T-cell (primary cell): ENCODE measurements at places on chromosomes 4 and X.

- no peak for DNase-seq
These were observed 21.7 kb upstream of the GPM6A start for GRCh38 chr4:175833574-175834311.

- no peak for DNase-seq
These were observed 9.1 kb upstream of the HSPA4L start for GRCh38 chr4:127772769-127773671.

DNA sequence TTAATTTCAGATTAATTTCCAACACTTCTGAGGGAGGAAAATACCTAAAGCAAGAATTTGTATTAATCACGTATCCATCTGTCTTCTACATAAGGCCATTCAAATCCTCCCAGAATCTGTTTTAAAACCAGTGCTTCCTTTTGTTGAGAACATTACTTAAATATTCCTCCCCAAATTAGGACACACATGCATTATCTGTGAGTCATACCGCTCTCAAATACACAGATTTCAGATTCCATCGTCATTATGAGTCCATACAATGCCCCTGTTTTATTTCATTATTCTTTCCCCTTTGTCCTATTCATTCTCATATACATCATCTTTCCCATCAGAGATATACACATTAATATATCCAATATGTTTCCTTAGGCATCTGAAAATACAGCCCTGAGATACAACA lies 57.3 kb upstream of the PRSS12 start:
- DNase-seq, result no peak

- no peak for DNase-seq
These were observed 71.4 kb upstream of the TTC29 start for GRCh38 chr4:147017081-147017480.

GRCh38 chr4:41413670-41414411 lies 124.1 kb upstream of the LIMCH1 start:
- DNase-seq, result no peak

DNA sequence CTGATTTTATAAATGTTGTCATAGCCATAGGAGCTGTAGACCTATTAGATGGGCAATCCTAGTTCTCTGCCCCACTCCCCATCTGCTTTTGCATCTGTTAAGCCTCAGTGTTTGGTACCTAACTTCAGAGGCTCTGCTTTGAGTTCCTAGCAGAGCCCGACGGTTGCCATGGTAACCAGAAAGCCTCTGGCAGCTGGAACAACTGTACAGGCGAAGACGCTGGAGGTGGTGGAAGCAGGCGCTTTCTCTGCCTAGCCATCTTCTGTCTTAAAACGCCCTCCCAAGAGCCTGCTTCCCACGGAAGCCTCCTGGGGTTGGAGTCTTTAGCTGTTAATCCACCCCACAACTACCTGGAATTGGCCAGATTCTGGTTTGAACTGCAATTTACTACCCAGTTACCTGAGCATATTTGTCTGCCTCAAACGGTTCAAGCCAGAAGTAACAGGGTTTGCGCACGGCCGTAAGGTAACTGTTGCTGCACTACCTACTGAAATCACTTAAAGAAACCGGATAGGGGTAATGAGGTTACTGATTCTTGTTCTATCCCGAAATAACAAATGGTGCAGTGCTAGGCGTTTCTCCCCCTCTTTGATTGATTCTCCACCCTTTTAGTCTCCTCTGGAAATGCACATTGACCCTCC lies 1.0 kb upstream of the GABRG1 start:
- no peak for DNase-seq

- DNase-seq, result no peak
These were observed 1.7 kb downstream of the PDLIM5 start for GRCh38 chr4:94453391-94453963.

- no peak for DNase-seq
These were observed 255.5 kb downstream of the BMPR1B start for GRCh38 chr4:95013236-95013635.

DNA sequence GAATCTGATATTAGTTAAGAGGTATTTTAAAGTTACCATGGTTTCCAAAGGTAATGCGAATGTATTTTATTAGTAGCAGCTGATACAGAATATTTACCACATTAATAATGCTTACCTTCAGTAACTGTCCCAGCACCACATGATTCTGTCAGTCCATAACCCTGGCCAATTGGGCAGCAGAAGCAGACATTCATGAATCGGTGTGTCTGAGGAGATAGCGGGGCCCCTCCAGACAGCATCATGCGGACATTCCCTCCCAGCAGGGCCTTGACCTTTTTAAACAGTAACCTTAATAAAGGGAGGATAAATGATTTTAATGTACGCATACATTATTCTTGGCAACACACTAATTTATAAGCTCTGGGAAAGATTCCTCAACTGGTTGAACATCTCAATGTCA lies 43.0 kb upstream of the KCNE5 start:
- no peak for DNase-seq

DNA sequence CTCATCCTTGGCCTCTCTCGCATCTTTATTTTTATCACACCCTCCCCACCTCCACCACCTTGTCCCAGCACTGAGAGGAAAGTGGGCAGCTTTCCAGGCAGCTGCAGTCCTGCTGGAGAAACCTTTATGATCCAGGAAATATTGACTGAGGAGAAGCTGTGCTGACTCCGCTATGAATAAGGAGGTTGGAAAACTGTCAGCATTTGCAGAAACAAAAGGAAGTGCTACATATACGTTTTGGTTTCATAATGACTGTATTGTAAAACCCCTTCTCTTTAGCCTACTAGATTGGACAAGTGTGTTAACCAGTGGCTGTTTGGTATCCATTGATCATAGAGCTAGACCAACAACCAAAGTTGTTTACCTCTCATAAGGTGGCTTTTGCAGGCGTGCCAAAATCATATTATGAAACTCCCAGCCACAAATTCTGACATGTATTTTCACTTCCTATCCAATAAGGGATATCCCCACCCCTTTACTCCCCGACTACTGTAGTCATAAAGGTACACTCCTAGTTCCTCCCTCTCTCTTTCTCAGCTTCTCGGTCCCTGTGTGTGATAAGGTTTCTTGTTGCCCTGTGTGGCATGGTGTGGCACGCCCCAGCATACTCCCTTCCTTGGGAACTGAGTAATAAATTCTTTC lies 88.4 kb downstream of the GPR143 start:
- no peak for DNase-seq

- DNase-seq, result peak; percentile 4
These were observed 151.2 kb upstream of the SLC4A4 start for GRCh38 chr4:71187404-71188155.

- DNase-seq, result no peak
These were observed 13.4 kb upstream of the ADH4 start for GRCh38 chr4:99157478-99157935.

DNA sequence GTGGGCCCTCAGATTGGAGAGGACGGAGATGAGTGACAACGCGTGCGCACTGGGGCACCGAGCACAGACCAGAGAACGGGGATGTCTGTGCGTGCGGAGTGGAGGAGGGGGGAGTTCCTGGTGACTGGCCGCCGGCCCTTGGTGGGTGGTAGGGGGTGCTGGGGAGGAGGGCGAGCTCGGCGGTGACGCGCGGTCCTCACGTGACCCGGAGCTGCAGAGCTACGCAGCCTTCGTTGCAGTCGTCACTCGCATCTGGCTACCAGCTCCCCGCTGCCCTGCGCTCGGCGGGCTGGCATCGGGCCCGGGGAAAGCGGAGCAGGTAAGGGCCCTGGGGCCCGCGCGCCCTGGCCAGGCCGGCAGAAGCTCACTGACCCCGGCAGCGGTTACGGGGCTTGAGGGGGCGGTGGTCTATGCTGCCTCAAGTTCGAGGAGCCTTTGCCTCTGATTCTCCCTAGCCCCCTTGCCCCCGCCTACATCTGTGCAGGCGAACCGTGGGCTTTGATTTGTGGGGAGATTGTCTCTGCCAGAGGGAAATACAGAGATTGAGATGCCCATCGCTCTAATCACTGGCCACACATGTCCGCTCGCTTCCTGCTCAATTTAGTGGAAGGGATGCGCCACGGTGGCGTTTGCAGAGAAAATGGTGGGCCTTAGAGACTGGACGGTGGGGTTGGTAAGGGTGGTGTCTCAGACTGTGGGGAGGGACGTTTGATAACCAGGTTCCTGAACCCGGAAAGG lies at the start of gene ARMCX4:
ARMCX4 (plus strand) TSS at position 245 of the 738 bp plus-strand sequence. CDS start 3,134 bp downstream, outside the sequence.
- peak; percentile 50 for DNase-seq

- no peak for DNase-seq
These were observed 96.1 kb downstream of the FRYL start for GRCh38 chr4:48683784-48684666.

- DNase-seq, result no peak
These were observed 70.0 kb downstream of the UCHL1 start for GRCh38 chr4:41326776-41327175.

- no peak for DNase-seq
These were observed 9.3 kb downstream of the CD99L2 start for GRCh38 chrX:150889131-150889530.

GRCh38 chr4:10421344-10422055 lies 35.7 kb downstream of the ZNF518B start:
- DNase-seq, result no peak

DNA sequence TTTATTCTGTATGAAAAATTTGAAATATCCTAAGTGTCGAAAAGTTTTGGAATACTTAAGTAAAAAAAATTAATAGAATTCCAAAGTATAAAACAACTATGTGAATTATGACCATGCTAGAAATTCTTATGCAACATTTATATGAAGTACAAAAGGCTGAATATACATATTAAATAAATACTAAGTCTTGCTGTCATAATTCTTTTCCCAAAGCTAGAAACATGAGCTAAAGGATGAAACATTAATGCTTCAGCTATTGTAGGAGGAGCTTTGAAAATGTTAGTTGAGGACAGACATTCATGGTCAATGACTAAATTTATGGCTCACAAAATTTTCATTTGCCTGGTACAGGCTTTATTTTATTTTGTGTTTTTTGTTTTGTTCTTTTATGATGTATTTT lies 207.3 kb downstream of the GABRB1 start:
- DNase-seq, result no peak

DNA sequence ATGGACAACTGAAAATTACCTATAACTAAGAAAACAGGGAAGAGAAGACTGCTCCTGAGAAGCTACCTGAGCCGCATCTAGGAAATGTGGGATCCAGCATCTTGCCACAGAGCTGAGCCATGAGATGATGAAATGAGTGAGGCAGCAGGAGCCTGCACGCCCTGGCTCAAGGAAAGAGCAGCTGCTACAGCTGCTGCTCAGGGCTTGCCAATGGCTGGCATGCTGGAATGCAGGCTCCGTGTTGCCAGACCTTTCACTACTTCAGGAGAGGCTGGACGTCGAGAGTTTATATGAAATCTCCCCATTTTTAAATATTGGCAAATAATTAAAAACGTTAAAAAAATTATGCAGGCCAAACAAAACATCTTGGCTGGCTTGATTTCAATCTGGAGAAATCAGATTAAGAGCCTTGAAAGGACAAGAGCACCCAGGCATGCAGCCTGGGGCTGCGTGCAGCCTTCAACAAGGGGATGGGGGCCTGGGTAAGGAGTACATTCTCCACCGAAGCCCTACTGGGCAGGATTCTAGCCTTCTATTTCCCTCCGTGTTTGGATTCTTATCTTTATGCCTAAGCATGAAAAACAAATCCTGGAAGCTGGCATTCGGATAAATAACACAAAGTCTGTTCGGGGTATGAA lies 227.6 kb downstream of the NR3C2 start:
- no peak for DNase-seq

DNA sequence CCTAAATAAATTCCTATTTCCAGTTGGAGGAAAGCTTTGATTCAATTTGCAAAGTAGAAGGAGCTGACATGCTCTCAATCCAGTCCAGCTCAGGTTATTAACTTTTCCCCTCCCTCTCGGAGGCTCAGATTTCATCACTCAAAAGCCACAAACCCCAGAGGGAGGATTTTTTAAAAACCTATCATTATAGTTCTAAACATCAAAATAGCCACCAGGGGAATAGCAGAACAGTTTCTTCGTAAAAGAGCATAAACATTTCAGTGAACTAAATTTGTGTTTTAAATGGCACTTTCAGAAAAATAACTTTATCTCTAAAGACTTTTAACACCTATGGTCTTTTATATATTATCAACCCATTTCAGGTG lies 8.8 kb downstream of the GPRIN3 start:
- DNase-seq, result no peak

DNA sequence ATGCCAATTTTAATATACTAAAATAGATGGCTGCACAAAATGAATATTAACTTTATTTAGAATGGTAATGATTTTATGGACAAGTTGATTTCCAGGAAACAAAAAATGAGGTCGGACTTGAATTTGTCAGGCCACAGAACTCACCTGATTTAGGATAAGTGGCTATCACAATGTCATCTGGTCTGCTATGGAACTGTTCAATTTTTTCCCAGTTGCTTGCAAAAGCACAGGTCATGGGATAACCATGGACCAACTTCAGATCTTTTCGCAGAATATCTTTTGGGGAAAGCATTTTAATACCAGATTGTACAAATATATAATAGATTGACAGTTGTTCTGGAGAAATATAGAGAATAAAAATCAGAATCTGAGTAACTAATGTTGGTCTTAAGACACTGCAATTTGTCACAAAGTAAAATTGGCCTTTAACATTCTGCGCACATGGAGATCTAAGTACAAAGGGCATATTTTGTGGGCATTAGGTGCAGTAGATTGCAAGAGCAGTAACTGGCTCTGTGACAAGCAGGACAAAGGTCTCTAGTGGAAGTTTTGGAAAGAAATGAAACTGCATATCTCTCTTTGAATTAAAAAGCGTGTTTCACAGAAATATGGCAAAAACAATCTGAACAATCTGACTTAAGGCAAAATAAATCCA lies 5.4 kb downstream of the SULT1B1 start:
- DNase-seq, result no peak

GRCh38 chr4:26130841-26131432 lies 189.9 kb upstream of the RBPJ start:
- DNase-seq, result peak; percentile 55

GRCh38 chrX:63754136-63754859 lies 30.7 kb downstream of the ARHGEF9 start:
- DNase-seq, result peak; percentile 14

DNA sequence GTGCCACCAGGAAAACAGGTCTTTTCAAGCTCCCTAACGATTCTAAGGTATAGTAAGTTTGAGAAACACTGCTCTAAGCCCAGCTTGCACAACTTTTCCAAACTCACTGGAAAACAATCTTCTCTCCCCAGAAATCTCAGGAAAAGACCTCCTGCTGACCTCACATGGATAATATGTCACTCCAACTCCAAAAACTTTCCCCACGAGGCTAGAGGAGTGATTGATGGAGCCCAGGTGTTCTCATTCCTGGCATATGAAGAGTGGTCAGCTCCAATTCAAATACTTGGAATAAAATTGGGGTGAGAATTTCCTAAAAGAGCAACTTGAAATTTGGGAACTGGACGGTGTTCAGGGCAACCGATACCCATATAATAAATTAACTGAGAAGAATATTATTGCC lies 299.9 kb downstream of the PPP4R3C start:
- no peak for DNase-seq

- DNase-seq, result no peak
These were observed 175.4 kb downstream of the TBCK start for GRCh38 chr4:106140601-106141000.

- DNase-seq, result no peak
These were observed 2.0 kb upstream of the PROM1 start for GRCh38 chr4:16085822-16086221.
